Right cardiac atrium (tissue), 5 donors: ENCODE measurements at places on chromosomes 3 and 15. TPM values are rescaled to one million over a fixed set of nuclear protein-coding genes. Genes with fewer than 3 reads are reported as not detected.

THOC7 gene
- 109 TPM for polyA plus RNA-seq

PLA2G4D gene
- polyA plus RNA-seq: not detected

TRA2B gene
- polyA plus RNA-seq: 45.8 TPM

GOLGA8T gene
- polyA plus RNA-seq: 0.32 TPM

ROPN1 gene
- 1.6 TPM for polyA plus RNA-seq

POLR2H gene
- polyA plus RNA-seq: 37.6 TPM

EPHA3 gene
- polyA plus RNA-seq: 2.7 TPM

CX3CR1 gene
- 0.20 TPM for polyA plus RNA-seq

IL5RA gene
- 1.4 TPM for polyA plus RNA-seq

TGM5 gene
- 0.02 TPM for polyA plus RNA-seq

ITGA11 gene
- 11.6 TPM for polyA plus RNA-seq

RAF1 gene
- polyA plus RNA-seq: 88.0 TPM

SPINK8 gene
- polyA plus RNA-seq: not detected

PLCB2 gene
- polyA plus RNA-seq: 18.5 TPM

COL6A5 gene
- not detected for polyA plus RNA-seq

DENND6A gene
- polyA plus RNA-seq: 5.5 TPM

PEX5L gene
- polyA plus RNA-seq: 0.20 TPM

CHRM5 gene
- not detected for polyA plus RNA-seq

NAALADL2 gene
- polyA plus RNA-seq: 1.3 TPM

MST1R gene
- 1.9 TPM for polyA plus RNA-seq

PLCH1 gene
- 1.1 TPM for polyA plus RNA-seq

AGTR1 gene
- 23.7 TPM for polyA plus RNA-seq

TTLL13 gene
- 0.72 TPM for polyA plus RNA-seq

KIF7 gene
- polyA plus RNA-seq: 4.4 TPM

GOLGA8S gene
- 0.36 TPM for polyA plus RNA-seq

BCHE gene
- 8.4 TPM for polyA plus RNA-seq

KLHL40 gene
- polyA plus RNA-seq: 0.29 TPM

ZPLD1 gene
- polyA plus RNA-seq: not detected

GPR27 gene
- 1.2 TPM for polyA plus RNA-seq

KBTBD8 gene
- polyA plus RNA-seq: 2.0 TPM

HYKK gene
- 4.9 TPM for polyA plus RNA-seq

RHCG gene
- 0.93 TPM for polyA plus RNA-seq

HCN4 gene
- 25.7 TPM for polyA plus RNA-seq

GADL1 gene
- not detected for polyA plus RNA-seq

ATR gene
- 6.7 TPM for polyA plus RNA-seq

EDC3 gene
- polyA plus RNA-seq: 8.6 TPM

EOMES gene
- polyA plus RNA-seq: 0.09 TPM

IL12A gene
- polyA plus RNA-seq: 0.29 TPM

FETUB gene
- 0.07 TPM for polyA plus RNA-seq

GRIP2 gene
- polyA plus RNA-seq: 9.9 TPM

NR1I2 gene
- 0.07 TPM for polyA plus RNA-seq

CCDC12 gene
- polyA plus RNA-seq: 58.0 TPM

ALDH1A2 gene
- polyA plus RNA-seq: 14.7 TPM

VGLL3 gene
- polyA plus RNA-seq: 2.2 TPM
